Vagina (tissue), 2 donors: ENCODE measurements at places on chromosomes 1 and 21. TPM values are rescaled to one million over a fixed set of nuclear protein-coding genes. Genes with fewer than 3 reads are reported as not detected.

DNA sequence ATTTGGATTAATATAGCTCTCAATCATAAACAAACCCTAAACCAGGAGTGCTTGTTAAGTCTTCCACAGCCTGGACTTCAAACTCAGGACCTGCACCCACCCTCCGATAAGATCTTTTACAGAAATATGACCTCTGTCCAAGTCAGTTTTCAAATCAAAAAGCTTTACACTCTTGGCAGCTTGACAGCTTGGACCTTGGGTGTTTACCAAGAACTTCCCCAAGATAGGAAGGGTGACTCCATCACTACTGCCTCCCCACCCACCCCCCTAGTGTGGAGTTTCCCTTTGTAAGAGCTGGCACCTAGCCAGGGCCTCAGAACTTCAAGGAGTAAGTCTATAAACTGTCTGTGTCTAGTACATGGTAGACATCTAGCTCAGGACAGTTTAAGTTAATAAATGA, 9.6 kb downstream of the BCAR3 start:
- no peak overlapping the region for H3K4me3 ChIP-seq
- H3K4me1 ChIP-seq: peaks cover 80% of the 10 kb centered on the region
- peak; percentile 86 for DNase-seq
- no peaks in the 10 kb centered on the region for H3K36me3 ChIP-seq
- no peaks in the 10 kb centered on the region for H3K27me3 ChIP-seq

Gene ALX3
- not detected for total RNA-seq

DNA sequence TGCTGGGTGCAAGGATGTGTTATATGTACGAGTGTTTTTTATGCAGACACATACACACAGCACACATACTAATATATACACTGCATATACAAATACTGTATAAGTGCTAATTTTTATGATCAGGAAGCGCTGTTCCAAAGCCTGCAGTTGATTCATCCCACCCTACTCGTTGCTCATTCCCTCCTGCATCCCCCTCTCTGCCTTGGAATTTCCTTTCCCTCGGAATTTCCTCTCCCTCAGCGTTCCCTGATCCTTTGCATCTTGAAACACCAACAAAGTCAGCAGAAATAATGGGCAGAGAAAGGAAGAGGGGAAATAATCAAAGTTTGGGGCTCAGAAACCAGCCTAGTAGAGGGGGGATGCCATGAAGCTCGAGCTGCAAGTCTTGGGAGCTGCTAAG, 98.9 kb downstream of the CSMD2 start:
- no peaks in the 10 kb centered on the region for H3K4me1 ChIP-seq
- no peak overlapping the region for H3K4me3 ChIP-seq
- H3K27ac ChIP-seq: no peak overlapping the region

Gene ASAP3
- total RNA-seq: 79.1 TPM

DNA sequence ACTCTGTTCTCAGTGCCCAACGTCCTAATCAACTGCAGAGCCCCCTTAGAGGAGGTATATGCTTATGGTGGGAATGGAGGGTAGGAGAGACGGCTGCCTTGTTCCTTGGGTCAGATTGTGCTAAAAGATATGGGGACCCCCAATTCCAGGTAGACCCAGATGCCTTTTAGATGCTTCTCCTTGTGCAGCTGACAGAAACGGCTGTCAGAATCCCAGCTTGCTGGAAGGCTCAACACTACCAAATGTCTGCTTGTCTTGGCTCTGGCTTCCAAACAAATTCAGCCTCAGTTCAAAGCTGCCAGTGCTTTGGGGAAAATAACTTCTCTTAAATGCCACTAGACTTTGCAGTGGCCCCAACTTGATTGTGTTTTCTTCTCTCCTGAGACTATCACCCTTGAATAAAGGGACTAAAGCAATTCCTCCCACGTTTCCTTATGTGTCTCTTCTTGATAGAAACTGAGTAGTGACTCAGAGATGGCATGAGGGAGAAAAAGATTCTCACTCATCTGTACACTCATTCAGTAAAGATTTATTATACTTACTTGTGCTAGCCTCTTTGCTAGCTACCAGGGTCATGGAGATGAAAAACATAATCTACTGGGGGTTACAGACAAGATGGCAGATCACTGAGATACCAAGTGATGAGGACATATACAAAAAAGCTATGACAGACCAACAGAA, 3.4 kb upstream of the RNF19B start:
- H3K36me3 ChIP-seq: no peaks in the 10 kb centered on the region
- no peak overlapping the region for H3K27ac ChIP-seq
- H3K27me3 ChIP-seq: no peaks in the 10 kb centered on the region
- H3K4me1 ChIP-seq: peaks cover 12% of the 10 kb centered on the region

GRCh38 chr1:53447413-53447812, 11.8 kb upstream of the DMRTB1 start:
- no peaks in the 10 kb centered on the region for H3K27me3 ChIP-seq
- no peaks in the 10 kb centered on the region for H3K36me3 ChIP-seq
- H3K4me3 ChIP-seq: no peak overlapping the region
- H3K27ac ChIP-seq: no peak overlapping the region
- DNase-seq: no peak
- no peaks in the 10 kb centered on the region for H3K4me1 ChIP-seq

Gene S100A2
- 470 TPM for total RNA-seq

Gene CXADR
- 19.2 TPM for total RNA-seq

- no peak overlapping the region for H3K4me3 ChIP-seq
- H3K4me1 ChIP-seq: peaks cover 91% of the 10 kb centered on the region
- no peak for DNase-seq
- H3K27me3 ChIP-seq: no peaks in the 10 kb centered on the region
- H3K27ac ChIP-seq: peak overlapping the region; percentile 98
Measured at GRCh38 chr1:234538930-234539649, 60.1 kb upstream of the TARBP1 start.

Gene ELAVL4
- 2.2 TPM for total RNA-seq

Gene OR10J1
- total RNA-seq: not detected

- no peak for DNase-seq
- H3K4me3 ChIP-seq: no peak overlapping the region
- H3K4me1 ChIP-seq: peaks cover 27% of the 10 kb centered on the region
- no peak overlapping the region for H3K27ac ChIP-seq
Measured at GRCh38 chr21:29233256-29233546, 65.5 kb upstream of the BACH1 start.

DNA sequence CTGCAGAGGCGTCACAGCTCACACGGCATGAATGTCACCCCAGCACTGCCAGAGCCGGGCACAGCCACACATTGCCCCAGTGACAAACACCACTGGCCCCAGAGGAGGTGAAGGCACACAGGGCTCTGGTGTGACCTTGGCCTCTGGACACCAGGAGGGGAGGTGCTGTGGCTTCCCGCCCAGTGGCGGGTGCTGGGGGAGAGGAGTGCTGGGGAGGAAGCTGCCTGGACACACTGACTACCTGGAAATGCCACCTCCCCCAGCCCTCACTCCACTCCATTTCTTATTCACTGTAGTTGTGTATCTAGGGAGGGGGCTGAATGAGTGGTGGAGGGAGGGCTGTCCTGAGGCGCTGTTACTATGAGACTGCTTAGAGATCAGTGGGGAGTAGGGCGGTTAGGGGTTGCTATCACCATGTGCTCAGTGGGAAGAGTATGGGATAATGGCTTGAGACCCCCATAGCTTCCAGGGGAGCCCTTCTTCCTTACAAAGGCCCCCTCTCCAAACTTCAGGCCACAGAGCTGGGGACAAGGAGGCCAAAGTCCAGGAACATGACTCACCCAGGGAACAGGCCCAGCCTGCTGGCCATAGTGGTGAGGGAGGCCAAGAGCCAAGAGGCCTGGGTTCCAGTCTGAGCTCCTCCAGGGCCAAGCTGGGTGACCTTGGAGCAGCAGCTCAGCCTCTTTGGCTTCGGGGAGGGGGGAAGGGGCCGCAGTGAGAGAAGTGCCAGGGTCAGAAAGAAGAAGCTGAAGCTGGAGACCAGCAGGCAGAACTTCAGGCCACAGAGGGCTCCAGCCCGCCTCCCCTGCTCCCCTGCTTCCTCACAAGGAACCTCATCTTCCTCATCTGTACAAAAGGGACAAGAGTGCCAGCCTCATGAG, 40.1 kb downstream of the AHDC1 start:
- H3K4me1 ChIP-seq: peaks cover 96% of the 10 kb centered on the region
- H3K36me3 ChIP-seq: no peaks in the 10 kb centered on the region
- peak overlapping the region; percentile 24 for H3K4me3 ChIP-seq
- peak overlapping the region; percentile 96 for H3K27ac ChIP-seq
- no peak for DNase-seq

DNA sequence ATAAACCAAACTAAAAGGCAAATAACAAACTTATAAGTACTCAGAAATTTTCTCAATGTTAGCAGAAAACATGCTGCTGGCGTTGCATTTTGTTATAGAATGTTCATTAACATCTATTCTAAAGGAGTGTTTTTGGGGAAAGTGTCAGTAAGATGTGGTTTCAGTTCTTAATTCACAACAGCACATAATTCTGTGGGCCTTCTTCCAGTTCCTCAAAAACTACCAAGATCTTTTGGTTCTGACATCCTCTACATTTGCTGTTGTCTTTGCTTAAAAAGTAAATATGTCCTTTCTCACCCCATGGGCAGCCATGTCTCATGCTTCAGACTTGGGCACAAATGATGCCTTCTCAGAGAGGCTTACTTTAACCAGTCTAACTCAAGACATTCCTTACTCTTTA, 152.5 kb downstream of the CDC7 start:
- no peak overlapping the region for H3K4me3 ChIP-seq

DNA sequence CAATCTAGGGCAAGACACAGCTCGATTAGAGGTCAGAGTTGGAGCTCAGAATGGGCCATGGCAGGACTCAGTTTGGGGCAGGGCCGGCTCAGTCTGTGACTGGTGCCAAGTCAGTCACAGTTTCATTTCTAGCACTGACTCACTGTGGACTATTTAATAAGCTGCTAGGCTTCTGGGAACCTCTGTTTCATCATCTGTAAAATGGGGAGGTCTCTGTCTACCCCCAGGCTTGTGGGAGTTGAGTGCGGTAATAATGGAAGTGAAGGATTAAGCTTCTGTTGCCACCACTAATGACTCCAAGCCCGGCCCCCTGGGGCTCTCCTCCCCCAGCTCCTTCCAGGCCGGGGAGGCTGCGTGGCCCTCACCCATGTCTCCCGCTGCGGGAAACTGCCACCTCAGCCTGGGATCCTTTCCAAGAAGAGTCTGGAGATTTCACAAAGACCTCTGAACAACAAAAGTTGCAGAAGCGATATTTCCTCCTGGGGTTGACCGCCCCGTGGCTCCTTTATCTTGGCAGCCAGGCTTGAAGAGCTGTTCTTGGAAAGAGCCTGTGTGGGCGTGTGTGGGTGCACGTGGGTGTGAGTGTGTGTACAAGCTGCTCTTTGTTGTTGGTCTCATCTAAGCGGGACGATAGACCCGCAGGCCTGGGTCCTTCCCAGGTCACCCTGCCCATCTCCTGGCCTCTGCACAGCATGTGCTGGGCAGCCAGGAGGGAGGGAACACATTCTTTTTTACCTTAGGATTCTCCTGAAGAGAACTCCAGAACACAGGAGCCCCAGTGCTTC, 29.1 kb downstream of the KNCN start:
- no peak for DNase-seq
- H3K27ac ChIP-seq: no peak overlapping the region
- no peak overlapping the region for H3K4me3 ChIP-seq
- peaks cover 22% of the 10 kb centered on the region for H3K4me1 ChIP-seq
- no peaks in the 10 kb centered on the region for H3K27me3 ChIP-seq
- no peaks in the 10 kb centered on the region for H3K36me3 ChIP-seq

Gene ADAMTS5
- total RNA-seq: 20.4 TPM

GRCh38 chr1:164608651-164609057, 49.7 kb downstream of the PBX1 start:
- no peaks in the 10 kb centered on the region for H3K36me3 ChIP-seq
- DNase-seq: no peak
- no peaks in the 10 kb centered on the region for H3K27me3 ChIP-seq
- no peak overlapping the region for H3K4me3 ChIP-seq
- H3K27ac ChIP-seq: peak overlapping the region; percentile 51

GRCh38 chr1:159856576-159856975, 5.9 kb downstream of the VSIG8 start:
- H3K27me3 ChIP-seq: no peaks in the 10 kb centered on the region
- H3K4me1 ChIP-seq: peaks cover 52% of the 10 kb centered on the region
- no peak overlapping the region for H3K4me3 ChIP-seq
- H3K36me3 ChIP-seq: no peaks in the 10 kb centered on the region

DNA sequence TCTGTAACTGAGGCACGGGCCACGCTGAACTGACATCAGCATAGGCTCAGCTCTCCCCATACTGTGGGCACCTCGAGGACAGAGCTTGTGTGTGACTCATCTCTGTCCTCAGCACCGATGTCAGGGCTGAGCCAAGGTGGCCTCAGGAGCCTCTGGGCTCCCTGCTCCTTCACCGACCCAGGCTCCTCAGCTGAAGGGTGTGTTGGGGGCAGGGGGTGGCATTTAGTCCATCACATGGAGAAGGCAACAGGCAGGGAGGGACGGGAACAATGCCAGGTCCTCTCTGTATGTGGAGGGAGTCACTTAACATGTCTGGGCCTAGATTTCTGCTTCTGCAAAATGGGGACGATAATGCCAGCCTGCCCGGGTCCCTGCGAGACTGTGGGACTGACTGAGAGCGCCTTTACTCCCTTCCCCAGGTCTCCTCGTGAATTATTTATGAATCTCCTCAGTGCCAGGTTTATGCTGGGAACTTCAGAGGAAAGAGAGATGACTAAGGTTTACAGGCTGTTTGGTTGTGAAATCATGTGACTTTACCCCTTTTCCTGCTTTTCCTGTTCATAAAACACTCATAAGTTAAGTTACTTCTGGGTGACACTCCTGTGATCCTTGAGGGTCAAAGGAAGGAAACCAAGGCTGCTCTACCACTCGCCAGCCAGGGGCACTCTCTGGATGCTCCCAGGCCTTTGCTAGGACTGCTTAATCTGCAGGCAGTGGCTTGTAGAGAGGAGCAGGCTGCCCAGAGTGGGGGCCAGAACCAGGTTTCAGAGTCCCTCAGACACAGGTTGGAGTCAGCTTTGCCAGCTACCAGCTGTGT, 16.2 kb downstream of the TTC39A start:
- no peaks in the 10 kb centered on the region for H3K27me3 ChIP-seq
- H3K4me1 ChIP-seq: peaks cover 36% of the 10 kb centered on the region
- H3K27ac ChIP-seq: peak overlapping the region; percentile 82
- no peaks in the 10 kb centered on the region for H3K36me3 ChIP-seq

Gene DIO1
- not detected for total RNA-seq

DNA sequence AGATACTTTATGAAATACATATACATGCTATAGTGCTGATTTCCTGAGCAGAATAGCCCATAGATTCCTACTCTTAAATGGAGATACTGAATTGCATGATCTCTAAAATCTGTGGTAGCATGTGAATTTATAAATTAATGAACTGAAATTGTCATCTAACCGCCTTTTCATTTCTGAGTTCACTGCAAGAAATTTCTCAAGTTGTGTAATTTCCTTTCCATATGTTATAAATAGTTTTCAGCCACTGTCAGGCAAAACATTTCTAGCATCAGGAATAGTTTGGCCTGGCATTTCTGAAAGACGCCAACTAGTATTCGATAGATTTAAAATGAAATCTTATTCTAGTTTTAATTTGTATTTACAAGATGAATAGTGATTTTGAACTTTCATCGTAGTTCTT, 310.1 kb downstream of the USH2A start:
- no peak for DNase-seq
- H3K27me3 ChIP-seq: no peaks in the 10 kb centered on the region
- no peak overlapping the region for H3K27ac ChIP-seq
- no peaks in the 10 kb centered on the region for H3K36me3 ChIP-seq
- H3K4me1 ChIP-seq: no peaks in the 10 kb centered on the region
- no peak overlapping the region for H3K4me3 ChIP-seq

GRCh38 chr1:43143441-43143888, 28.6 kb downstream of the EBNA1BP2 start:
- H3K36me3 ChIP-seq: no peaks in the 10 kb centered on the region
- DNase-seq: no peak
- H3K27ac ChIP-seq: no peak overlapping the region
- peaks cover 12% of the 10 kb centered on the region for H3K4me1 ChIP-seq
- H3K27me3 ChIP-seq: no peaks in the 10 kb centered on the region
